ENCODE measurements at places on chromosomes 2 and 18.

GRCh38 chr2:2740238-2740775, 409.2 kb upstream of the MYT1L start:
- DNase-seq = no peak

- DNase-seq = no peak
Observed at GRCh38 chr2:174820361-174820760, 56.1 kb upstream of the CHRNA1 start.

DNA sequence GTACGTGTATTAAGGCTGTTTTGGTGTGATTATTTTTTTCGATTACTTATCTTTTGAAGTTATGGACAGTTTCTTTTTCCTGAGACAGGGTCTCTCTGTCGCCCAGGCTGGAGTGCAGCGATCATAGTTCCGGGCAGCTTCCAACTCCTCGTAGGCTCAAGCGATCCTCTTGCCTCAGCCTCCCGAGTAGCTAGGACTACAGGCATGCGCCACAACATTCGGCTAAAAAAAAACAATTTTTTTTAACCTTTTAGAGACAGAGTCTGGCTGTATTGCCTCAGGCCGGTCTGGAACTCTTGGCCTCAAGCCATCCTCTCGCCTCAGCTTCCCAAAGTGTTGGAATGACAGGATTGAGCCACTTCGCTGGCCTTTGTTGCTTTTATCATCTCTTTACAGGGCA, 945 bp downstream of the HAT1 start:
- no peak for DNase-seq

DNA sequence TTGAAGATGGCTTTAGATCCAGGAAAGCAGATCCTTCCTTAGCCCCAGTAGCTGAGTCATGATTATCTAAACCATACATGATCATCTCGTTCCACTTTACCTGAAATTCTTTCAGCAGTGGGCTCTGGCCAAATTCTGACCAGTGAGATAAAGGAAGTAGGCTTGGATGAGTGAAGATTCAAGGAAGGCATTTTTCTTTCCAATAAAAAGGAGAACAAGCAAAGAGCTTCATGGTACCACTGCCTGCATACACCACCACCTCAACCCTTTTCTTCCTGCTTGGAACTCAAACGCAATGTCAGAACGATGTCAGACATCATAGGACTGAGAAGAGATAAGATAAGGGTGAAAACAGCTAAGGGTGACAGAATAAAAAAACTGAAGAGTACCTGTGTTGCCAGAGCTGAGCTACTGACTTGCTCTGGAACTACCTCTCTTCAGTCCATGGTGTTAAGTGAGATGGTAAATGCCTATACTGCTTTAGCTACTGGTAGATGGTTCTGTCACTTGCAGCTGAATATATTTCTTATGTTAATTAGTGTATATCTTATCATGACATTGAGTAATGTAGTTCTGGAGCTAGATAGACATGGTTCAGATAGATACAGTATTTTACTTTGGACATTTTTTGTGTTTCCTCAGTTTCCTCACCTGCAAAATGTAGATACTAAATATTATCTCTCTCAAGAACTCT, 58.7 kb upstream of the ACVR1 start:
- DNase-seq = no peak

GRCh38 chr2:43326101-43326825, 99.9 kb upstream of the ZFP36L2 start:
- DNase-seq = no peak

Data from NCI-H345 (cell line).